Astrocyte of the cerebellum (primary cell): ENCODE measurements at places on chromosomes 11 and 22.

- no peak for DNase-seq
These were observed 34.2 kb upstream of the SLC22A12 start for GRCh38 chr11:64556721-64557250.

DNA sequence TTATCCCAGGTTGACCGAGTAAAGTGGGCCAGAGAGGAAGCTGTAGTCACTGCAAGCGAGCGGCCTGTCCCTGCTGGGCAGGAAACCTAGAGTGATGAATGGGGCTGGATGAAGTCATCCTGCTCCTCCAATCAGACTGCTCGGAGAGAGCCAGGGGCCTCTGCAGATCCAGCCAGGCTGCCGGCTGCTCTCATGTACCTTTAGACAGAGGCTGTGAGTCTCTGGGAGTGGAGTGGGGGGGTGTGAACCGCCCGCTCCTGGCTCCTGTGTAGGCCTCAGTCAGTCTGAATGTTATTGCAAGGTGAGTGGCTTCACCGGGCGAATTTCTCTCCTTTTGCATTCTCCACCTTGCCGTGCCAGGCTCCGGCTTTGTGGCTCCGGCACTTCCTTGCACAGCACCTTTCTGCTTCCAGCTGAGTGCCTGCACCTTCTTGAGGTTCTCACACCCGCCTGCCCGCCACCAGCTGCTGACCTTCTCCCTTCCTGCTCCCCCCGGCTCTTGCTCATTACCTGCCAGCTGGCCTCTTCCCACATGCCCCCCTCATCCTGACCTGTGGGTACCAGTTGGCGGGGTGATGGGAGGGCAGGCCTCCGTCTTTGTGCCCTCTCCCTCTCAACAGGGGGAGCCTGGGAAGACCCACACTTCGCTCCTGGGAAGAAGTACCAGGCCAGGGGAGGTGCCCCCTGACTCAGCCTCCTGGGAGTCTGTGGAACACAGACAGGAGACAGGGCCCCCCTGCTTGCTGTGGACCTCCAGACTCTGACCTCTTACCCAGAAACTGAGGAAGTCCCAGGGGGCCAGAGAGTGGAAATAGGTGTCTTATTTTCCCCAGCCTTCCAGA lies 79.9 kb downstream of the GRAMD1B start:
- DNase-seq = peak; percentile 66

- no peak for DNase-seq
These were observed 7.8 kb upstream of the NLRP10 start for GRCh38 chr11:7973011-7973410.

GRCh38 chr11:18294862-18295261 lies 27.1 kb downstream of the HPS5 start:
- DNase-seq = no peak

- DNase-seq = no peak
These were observed 2.7 kb upstream of the RGL4 start for GRCh38 chr22:23688121-23688520.

DNA sequence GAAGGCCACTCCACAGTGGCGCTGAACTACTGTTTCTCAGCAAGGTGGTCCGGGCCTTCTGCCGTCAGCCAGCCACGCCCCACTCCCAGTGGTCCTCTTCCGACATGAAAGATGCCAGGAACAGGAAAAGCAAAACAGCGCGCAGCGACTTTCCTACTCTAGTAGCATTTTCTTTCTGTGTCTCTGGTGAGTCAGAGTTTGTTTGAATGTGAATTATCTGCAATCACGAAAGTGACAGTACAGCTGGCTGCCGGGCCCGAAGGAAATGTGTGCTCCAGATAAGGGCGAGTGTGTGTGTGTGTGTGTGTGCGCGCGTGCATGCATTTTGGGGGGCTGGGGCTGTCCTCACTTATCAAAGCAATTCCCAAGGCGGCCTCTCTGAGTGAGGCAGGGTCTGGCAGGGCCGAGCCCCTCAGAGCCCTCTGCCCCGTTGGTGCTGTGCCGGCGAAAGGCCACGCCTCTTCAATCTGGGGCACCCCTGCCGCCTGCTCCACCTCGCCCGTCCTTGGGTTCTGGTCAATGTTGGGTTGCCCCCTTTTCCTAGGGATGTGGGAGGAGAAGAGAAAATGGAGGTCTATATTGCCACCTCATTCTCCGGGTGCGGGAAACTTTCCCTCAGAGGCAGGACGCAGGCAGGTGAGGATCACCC lies 288.5 kb downstream of the KIRREL3 start:
- DNase-seq = no peak

GRCh38 chr22:38218661-38219622 lies 17.1 kb downstream of the MAFF start:
- DNase-seq = peak; percentile 86

DNA sequence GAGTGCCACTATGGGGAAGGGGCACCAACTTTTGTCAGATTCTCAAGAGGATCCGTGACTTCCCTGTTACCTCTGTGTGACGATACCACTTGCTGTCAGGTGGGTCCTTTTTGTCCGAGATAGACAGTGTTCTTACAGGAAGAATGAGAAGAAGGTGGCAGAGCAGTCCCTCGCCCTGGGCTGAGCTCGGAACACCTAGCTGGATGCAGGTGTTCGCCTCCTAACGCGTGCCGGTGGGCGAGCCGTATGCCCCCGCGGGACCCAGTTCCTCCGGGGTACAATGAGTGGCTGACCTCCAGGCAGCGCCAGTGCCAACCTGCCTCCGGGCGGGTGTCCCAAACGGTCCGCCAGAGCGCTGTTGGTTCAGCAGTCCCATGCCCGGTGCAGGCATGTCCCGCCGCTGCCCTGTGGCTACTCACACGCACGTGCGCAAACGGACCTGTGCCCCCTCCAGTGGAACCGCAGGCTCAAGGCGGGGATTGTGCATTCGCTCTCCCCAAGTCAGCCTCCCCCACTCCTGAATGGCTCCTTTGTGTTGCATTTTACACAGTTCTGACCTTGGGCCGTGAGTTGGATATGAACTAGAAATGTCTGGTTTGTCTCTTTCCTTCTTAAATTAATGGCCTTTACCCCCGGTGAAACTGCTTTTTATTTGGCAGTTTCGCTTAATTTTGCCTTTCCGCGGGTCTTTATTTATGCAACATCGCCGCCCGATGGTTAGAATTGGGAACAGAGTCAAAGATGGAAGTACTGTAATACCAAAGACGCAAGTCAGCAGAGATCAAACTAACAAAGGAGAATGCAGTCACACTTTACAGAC lies 1.1 kb upstream of the ABTB2 start:
- peak; percentile 73 for DNase-seq

- DNase-seq = no peak
These were observed 111.7 kb upstream of the RASSF10 start for GRCh38 chr11:12897390-12897789.

- no peak for DNase-seq
These were observed 43.7 kb downstream of the MICAL3 start for GRCh38 chr22:17980638-17981051.

DNA sequence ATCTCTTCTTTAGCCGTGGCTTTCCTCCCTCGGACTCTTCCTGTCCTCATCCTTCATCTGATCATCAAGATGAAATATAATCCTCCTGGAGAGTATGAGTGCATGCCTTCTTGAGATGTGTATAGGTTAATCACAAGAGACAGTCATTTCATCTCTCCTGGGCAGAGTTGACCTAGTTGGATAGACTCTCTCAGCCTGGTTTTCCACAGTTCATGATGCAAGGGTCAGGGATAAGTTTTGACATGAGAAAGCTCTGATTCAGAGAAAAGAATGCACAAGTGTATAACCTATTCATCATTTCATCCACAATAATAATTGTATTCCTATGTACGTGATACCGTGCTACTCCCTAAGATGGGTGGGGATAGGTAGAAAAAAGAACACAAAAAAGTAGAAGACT lies 33.2 kb upstream of the CCDC90B start:
- no peak for DNase-seq

DNA sequence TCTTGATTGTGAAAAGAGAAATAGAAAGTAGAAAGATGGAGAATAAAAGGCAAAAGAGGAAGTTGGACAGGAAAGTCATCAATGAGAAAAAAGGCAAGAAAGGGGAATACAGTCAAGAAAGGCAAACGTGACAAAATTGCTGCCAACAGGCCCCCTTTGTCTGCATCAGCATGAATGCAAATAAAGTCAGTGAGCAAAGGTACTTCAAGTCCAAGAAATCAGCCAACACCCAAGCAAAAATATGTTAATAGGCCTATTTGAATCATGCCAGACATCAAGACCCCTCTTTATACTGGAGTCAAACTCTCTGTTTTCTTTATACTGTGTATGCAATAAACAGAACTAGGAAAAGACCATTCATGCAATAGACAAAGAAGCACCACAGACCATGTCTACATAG lies 34.3 kb downstream of the GUCY1A2 start:
- DNase-seq = no peak

- DNase-seq = no peak
These were observed 24.7 kb downstream of the GGTLC2 start for GRCh38 chr22:22669093-22669492.

DNA sequence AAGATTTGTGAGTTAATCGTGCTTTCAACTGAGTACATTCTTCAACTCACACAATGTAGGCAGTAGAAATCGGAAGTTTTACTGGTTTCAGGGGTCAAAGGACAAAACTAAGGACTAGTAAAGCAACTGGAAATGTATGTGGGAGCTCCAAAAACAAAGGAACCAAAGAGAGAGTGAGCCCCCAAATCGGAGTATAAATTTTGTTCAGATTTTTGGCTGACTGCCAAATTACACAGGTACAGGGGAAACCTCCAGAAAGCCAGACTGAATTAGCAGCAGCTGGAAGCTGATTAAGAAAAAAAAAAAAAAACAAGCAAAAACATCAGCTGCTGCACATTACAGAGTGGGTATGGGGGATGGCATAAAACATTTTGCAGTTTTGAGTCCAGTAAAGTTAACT lies 75.2 kb upstream of the GNAZ start:
- DNase-seq = no peak

GRCh38 chr22:39457198-39457555 lies 365 bp downstream of the MGAT3 start:
- no peak for DNase-seq

GRCh38 chr22:24516301-24516737 lies 21.2 kb downstream of the UPB1 start:
- peak; percentile 86 for DNase-seq

GRCh38 chr22:29313126-29313575 lies 2.3 kb downstream of the RASL10A start:
- DNase-seq = no peak

- DNase-seq = no peak
These were observed 107.0 kb downstream of the MYO18B start for GRCh38 chr22:25848954-25849353.

DNA sequence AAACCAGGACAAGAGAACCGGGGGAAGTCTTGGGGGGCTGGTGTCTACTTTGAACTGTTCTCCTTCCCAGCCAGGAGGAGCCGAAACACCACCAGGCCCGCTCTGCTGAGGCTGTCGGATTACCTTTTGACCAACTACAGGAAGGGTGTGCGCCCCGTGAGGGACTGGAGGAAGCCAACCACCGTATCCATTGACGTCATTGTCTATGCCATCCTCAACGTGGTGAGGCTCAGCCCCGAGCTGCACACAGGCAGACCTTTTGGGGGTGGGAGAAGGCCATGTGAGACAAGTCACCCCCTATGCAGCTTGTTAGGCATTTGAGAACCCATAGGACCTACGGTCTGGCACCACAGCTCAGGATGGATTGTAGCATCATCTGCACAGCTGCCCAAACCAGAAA lies 2.8 kb downstream of the HTR3A start:
- DNase-seq = no peak

GRCh38 chr11:14578541-14578956 lies 58.4 kb upstream of the PSMA1 start:
- DNase-seq = no peak

DNA sequence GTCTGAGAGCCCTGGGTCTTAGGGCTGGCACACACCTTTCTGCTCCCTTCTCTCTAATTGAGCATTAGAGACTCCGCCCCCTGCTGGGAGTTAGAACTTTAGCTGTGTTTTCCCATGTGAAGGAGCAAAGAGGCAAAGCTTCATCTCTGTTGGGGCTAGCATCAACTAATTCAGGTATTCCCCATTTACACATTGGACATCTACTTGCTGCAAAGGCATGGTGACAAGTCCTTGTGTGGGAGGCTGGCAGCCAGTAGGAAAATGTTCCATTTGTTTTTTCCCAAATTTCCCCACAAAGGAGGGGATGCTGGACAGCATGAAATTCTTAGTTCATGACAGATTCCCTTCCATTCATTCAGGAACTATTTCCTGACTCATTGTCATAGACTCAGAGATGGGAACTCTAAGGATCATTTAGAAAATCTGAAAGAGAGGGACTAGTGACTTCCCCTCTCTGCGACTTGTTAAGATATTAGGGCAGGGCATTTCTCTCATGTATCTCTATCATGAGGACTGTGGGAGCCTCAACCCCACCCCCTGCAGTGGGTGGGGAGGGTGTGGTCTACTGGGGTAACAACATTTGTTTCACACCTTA lies 3.6 kb downstream of the CD44 start:
- DNase-seq = no peak

DNA sequence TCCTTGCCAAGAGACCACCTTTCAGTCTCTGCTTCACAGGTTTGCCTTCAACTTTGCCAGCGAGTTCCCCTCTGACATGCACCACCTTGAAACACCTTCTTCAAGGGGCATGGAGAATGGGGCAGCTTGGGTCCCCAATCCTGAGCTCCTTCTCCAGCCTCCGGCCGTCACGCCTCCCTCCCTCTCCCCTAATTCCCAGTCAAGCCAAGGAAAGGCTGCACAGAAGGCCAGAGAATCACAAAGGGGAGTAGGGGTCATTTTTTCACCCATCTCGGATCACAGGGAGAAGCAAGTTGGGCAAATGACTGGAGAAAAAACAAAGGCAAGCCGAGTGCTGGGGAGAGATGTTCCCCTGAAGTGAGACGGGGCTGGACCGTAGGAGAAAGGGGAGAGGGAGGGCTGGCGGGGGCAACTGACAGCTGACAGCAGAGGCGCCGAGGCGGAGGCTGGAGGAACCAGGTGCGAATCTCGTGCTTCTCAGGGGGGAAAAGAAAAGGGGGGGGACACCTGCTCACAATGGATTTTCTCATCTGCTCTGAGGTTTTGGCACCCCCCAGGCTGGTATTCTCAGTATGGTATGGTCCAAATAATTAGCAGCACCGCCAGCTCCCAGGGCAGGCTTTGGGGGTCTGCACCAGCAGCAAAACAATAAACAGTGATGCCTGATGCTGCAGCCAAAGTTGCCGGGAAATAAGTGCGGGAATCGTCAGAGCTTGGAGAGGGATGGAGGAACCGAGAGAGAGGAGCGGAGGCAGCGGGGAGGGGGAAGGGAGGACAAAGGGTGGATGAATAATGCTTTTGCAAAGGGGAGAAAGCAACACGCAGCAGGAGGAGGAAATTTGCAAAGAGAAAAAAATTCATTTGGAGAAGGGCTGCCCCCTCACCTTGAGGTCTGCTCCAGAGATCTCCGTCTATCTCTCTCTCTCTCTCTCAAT lies 644 bp downstream of the YPEL4 start:
- DNase-seq = no peak
